ENCODE measurements at places on chromosomes 2 and 18.

DNA sequence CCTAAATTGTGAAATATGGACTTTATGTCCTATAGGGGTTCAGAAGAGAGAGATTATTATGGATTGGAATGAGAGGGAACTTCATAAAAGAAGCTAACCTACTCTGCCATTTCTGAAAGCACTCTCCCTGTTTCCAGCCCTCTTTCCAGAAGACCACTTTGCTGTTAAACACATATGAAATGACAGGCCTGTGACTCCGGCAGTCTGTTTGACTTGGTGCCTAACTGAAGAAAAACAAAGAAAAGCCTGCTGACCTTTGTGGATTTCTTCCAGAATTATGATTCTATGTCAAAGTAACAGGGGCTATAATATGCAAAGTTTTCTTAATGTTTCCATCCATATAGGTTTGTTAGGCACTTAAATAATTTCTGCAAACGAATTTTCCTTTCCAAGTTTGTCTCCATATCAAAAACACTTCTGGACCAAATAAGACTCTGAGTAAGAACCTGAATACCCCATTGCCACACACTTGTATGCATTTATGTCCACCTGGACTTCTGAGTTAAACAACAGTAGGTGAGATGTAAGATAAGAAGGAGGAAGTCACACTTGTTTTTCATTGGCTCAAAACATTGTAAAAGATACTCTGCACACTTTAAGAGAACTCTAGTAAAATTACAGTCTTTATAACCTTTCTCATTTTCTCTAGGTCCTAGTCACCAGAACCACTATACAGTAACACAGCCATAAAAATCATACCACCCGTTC, 111.7 kb downstream of the PIEZO2 start:
- DNase-seq = no peak

GRCh38 chr2:69221512-69221911, 165.5 kb downstream of the GFPT1 start:
- no peak for DNase-seq

DNA sequence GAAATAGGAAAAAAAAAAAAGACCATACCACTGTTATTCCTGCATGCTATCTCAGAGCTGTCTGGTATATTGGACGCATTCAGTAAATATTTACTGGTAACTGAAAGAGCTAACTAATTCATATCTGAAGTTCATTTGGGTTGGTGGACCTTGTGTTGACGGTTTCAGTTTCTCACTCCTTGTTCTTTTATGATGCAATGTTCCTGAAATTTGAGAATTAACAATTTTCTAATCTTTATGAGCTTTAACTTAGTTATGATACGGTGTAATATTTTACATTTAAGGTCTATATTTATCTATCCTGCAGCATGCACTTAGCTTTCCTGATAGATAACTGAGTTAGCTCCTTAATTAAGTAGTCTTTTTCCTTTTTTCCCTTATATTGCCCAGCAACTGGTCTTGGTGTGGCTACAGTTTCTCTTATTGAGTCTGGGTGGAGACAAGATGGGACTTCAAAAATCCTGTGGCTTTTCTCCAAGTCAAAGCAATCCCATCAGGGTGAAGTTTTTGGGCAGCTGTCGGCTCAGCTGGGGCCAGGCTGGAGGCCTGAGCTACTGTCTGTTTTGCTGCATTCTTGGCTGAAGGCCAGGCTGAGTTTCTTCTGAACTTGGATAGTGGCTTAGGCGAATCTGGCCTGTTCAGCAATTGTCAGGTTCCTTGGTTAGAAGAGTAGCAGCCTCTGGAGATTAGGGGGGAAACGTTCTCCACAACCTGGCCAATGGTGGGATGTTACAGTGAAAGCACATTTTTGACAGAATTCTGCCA, 78.4 kb upstream of the MEX3C start:
- no peak for DNase-seq

DNA sequence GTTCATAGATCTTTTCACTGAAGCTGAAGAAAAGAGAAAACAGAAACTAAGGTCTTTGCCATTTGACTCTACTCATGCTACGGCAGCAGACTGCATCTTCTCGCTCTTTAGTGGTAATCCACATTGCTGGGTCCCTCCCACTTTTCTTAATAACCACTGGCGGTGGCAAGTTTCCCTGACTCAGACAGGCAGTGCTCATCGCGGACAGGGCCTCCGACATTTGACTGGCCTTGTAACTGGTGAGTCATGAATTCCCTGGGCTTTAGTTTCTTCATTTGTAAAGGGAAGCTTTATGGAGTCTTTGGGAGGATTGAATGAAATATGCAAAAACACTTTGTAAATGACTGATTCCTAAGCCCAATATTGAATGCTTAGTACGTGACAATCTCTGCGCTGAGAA, 238.2 kb upstream of the RBBP8 start:
- DNase-seq = peak; percentile 85

GRCh38 chr2:67142071-67142470, 255.1 kb upstream of the ETAA1 start:
- no peak for DNase-seq

- DNase-seq = no peak
Observed at GRCh38 chr2:64914735-64915509, 74.3 kb upstream of the SLC1A4 start.

GRCh38 chr2:26519396-26520147, 41.6 kb upstream of the OTOF start:
- no peak for DNase-seq

- DNase-seq = no peak
Observed at GRCh38 chr2:30348825-30349224, 98.2 kb upstream of the LCLAT1 start.

DNA sequence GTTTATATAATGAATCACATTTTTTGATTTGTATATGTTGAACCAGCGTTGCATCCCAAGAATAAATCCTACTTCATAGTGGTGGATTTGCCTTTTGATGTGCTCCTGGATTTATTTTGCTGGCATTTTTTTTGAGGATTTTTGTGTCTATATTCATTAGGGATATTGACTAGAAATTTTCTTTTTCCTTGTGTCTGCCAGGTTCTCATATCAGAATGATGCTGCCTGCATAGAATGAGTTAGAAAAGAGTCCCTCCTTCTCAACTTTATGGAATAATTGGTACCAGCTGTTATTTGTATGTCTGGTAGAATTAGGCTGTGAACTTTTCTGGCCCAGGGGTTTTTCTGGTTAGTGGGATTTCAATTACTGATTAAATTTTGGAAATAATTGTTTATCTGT, 457.4 kb upstream of the DSEL start:
- DNase-seq = no peak

GRCh38 chr2:8576525-8577167, 105.2 kb upstream of the ID2 start:
- DNase-seq = no peak

DNA sequence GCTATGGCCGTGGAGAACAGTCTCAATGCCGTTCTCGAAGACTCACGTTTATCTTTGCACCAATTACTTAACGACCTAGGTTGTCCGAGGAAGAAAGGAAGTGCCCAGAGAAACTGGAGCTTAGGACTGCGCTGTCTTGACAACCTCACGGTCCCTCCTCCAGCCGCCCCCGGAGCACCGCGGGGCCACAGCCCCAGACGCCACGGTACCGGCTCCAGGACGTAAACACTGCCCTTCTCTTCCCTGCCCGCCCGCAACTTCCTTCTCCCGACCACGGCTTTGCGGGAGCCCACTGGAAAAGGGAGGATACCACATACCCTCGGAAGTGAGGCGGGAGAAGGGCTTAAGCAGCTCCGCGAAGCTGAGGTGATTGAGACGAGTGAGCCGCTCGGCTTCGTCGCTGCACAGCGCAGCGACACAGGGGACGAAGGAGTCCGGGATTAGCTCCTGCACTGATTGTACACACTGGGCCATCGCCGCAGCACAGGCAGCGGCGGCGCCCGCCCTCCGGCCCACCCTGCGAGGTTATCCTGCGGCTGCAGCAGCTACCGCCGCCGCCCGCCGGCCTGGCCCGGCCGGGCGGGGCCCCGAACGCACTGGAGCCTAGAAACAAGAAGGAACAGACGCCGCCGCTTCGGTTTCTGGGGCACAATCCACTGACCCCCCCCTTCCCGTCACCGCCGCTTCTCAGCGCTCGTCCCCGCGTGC, 483 bp downstream of the TRAPPC8 start:
- peak; percentile 39 for DNase-seq

GRCh38 chr2:126972279-126972626, 73.6 kb downstream of the TEX51 start:
- no peak for DNase-seq

- no peak for DNase-seq
Observed at GRCh38 chr2:54862742-54863141, 139.3 kb downstream of the EML6 start.

DNA sequence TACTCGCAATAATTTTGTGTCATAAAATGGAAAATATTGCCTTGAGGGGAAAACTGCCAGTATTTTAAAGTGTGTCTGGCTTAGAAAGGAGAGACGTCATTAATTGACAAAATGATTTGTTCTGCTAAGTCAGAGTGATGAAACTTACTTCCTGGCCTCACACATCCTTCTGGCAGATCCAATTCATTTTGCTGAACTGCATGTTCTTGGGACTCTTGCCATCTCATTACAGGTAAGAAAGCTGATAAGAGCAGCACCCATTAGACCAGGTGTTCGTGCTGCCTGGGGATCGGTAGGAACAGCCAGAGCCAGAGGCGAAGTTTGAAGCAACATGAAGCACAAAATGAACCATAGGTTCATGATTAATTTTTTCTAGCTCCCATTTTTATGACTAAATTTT, 38.0 kb downstream of the KCNE4 start:
- DNase-seq = no peak

DNA sequence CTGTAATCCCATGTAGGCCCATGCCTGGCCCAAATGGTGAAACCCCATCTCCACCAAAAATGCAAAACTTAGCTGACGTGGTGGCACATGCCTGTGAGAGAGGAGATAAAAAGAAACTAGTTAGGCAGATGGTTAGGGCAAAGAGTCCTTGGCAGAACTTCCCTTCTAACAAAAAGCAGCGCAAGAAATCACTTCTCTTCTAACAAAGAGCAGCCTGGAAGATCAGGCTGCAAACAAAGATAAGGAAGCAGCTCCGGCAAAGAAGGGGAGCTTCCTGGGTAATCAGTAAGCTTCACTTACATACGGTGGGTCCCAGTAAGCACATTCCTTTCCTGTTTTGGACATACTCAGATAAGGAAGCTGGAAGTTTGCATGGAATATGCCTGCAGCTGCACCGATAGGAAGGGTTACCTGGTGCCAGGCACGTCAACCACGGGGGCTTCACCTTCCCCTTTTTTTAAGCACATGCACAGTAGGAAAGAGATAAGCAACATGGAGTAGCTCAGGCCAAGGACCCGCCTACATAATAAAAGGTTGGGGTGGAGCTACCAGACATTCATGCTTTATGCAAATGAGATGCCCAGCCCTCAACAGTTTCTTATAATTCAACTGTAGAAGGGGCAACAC, 61.0 kb upstream of the SLC25A52 start:
- no peak for DNase-seq

DNA sequence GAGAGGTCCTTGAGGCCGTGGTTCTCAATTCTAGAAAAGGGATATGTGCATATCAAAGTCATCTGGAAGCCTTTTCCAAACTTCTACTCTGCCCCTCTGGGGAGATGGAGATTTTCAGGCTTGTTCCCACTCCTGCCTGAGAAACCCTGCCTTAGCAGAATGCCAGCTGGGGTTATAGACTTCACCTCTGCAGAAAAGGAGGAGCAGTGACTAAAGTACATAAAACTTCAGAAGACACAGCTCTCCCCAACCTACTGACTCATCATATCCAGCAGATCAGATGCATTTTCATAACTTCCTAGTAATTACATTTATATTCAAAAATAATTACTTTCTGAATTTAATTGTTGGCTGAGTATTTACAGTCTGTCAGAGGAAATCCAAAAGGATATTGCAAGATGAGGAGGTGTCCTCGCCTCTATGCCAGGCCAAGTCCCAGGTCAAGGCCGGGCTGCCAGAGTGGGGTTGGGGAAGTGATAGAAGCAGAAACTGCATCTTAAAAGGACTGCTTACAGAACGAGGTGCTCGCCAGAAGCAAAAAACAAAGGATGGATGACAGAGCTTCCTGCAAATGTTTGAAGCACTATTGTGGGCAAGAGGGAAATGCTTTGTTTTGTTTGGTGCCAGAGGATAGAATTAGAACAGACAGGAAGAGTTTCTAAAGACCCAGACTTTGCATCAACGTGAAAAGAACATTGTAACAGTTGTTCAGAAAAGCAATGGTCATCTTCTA, 75.6 kb upstream of the APCDD1 start:
- peak; percentile 69 for DNase-seq

DNA sequence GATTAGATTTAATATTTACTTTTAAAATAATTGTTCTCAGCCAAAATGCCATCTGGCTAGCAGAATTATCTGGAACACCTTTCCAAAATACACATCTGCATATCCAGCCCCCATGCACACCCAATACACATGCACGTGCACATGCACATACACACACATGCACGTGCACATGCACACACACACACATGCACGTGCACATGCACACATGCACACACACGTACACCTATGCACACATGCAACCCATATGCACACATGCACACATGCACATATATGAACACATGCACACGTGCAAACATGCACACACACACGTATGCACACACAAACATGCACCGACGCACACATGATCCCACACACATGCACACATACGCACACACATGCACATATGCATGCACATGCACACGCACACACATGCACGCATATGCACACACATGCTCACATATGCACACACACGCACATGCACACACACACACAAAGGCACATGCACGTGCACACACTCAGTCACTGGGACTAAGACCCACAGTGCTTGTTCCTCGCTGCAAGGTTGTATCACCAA, 53.5 kb downstream of the COPS8 start:
- no peak for DNase-seq

GRCh38 chr2:223519471-223519870, 82.7 kb downstream of the SCG2 start:
- DNase-seq = no peak

- peak; percentile 35 for DNase-seq
Observed at GRCh38 chr2:71576541-71576940, 123.2 kb downstream of the DYSF start.

GRCh38 chr18:79121746-79122474, 52.7 kb downstream of the ATP9B start:
- peak; percentile 5 for DNase-seq

GRCh38 chr2:158725441-158725891, 69.7 kb upstream of the DAPL1 start:
- no peak for DNase-seq

DNA sequence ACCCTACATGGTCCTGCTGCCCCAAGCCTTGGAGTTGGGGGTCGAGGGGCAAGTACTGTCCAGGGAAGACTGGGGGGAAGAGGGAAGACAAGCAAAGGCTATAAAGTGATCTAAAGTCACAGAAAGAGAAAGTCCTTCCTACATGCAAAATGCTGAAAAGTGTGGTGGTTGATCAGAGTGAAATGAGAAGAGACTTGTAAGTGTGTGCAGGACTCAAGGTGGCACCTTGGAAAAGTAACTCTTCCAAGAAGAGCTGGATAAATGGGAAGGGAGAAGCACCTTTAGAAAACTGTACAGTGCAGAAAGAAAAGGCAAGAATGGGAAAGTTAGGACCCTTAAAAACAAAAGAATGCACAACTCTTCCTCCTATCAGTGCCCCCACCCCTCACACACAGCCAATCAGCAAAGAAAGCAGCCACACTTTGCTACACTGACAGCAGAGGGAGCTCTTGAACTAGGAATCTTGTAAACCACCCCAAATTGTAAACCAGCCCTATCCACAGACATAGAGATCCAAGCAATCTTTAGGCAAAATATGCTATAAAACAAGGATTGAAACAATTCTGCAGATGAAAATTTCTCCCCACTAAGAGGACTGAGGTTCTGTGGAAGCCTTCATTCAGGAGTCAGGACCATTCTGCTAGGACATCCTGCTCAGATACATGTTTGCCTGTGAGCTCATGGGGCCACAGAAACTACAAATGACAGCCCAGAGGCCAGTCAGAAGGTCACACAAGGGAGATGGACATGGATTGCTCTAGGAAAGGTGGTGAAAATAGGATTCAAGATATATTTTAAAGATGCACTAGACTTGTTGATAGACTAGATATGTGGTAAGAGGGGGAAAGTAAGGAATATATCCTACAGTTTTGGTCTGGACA, 146.4 kb downstream of the FTCDNL1 start:
- peak; percentile 64 for DNase-seq
